Mucosa of gallbladder (tissue), 1 donor: ENCODE measurements at places on chromosomes 2 and 18. TPM values are rescaled to one million over a fixed set of nuclear protein-coding genes. Genes with fewer than 3 reads are reported as not detected.

- no peak for DNase-seq
These were observed 16.2 kb downstream of the DOCK10 start for GRCh38 chr2:225025917-225026571.

GRCh38 chr2:238449909-238450417 is 23.2 kb downstream of the ASB1 start:
- peak; percentile 66 for DNase-seq

- no peak for DNase-seq
These were observed 122.9 kb upstream of the KLF7 start for GRCh38 chr2:207288628-207289027.

Gene PDCD1
- 1.5 TPM for total RNA-seq

DNA sequence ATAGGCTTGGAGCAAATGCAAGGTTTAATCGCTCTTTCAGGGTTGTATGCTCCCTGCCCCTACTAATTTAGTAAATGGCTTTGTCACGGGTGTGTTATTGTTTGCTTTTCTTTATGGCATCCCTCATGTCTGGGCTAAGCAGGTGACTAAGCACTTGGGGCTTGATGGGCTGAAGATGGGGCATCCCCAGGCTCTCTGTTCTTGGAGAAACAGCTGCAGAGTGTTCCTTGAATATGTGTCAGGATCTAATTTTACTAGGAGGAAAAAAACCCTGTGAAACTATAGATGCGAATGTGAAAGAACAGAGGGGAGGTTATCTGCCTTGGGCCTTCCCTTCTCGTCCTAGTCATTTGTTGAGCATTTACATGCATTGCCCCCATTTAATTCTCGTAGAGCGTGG is 94.7 kb upstream of the TAF1B start:
- DNase-seq = no peak

DNA sequence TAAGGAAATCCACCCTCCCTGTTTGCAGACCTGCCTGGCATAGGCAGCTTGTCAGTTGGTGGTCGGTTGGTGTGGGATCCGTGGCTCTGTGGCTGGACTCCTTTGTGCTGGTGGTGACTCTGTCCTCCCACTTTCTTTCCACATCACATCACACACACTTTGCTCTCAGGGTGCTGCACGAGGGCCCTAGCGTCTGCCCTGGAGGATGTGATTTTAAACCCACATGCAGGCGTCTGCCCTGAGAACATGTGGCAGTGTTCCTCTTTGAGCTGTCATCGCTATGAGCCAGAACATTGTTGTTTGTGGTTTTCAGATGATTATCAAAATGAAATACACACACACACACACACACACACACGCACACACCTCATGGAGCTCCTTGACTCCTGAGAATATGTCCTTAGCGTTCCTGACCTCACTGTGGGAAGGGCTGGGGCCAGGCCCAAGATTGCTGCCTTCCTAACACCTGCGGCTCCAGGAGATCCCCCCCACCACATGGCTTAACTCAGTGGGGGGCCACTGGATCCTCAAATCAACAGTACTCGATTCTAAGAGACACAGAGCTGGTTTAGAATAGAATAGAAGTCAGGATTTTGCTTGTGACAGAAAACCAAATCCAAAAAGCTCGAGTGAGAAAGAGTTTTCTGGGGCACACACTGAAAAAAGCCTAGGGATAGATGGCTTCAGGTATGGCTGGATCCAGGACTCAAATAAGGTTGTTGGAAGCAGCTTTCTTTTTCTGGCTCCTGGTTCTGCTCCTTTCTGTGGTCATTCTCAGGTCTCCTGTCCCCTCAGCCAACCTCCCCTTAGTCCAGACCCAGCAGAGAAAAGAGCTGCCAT is 54.8 kb downstream of the RTP5 start:
- no peak for DNase-seq

DNA sequence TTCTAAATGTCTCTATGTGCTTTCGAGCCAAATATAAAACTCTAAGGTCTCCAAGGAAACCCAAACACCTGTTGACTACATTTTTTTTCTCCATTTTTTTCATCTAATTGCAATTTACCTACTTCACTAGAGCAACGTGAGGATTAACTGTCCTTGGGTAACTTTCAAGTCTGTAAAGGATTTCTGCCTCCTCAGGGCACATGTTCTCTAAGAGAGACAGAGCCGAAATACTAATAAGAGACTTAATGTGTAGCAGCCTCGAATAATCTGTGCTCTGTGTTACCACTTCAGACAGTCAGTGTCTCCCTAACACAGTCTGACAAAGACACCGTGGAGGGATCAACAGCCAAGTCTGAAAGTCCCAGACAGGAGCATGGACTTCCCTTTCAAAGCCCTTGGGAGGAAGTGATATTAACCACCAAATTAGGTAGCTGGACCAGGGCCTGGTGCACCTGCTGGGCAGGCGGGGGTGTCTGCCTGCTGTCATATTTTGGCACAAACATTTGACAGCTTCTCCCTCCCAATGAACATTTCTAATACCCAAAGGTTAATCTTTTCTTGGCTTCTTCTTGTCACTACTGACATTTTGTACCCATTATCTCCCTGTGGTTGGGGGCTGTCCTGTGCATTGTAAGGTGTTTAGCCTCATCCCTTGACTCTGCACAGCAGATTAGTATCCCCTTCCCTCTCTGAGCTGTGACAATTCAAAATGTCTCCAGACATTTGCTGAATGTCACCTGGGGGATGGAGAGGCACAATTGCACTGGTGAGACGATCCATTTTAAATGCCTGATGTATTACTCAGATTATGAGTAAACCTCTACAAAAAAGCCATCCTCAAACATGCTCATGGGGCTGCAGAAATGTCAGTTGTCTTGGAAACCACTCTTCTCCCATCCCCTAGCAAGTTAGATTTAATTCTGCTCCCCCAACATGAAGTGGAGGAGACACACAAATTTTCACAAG is 45.7 kb upstream of the LYPD1 start:
- DNase-seq = no peak

DNA sequence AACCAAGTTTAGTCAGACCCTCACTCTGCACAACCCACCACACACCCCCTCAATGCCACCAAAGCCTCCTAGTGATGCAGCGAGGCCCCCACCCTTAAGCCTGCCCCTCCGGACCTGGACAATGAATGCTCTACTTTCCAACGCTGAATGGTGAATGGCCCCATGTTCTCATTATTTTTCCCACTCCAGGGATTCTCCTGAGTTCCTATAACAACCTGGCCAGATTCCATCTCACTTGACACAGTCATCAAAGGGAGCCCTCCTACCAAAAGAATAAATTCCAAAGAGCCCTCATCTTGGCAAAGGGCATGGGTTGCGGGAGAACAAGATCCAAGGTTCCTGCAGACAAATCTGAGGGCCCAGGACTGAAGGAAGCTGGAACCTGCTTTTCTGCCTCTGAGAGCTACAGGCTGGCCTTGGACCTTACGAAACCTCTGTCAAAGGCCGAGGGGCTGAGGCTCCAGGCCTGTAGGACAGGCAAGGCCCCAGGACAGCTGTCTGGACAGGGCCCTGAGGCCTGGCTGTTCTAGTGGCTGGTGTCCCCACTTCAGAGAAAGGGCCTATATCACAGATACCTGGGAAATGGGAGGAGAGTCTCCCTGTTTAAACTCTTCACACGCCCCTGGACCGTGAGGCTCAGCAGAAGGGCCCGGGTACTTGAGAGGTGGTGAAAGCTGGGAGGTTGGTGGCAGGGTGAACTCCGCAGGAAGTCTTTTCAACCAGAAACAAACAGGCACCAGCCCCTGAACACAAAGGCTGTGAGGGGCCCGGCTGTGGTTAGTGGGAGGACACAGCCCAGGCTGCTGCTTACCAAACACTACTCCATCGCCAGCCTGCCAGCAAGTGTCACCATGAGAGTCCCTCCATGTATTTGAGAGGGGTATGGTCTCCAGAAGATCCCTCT is 27.3 kb downstream of the SFXN5 start:
- DNase-seq = no peak

DNA sequence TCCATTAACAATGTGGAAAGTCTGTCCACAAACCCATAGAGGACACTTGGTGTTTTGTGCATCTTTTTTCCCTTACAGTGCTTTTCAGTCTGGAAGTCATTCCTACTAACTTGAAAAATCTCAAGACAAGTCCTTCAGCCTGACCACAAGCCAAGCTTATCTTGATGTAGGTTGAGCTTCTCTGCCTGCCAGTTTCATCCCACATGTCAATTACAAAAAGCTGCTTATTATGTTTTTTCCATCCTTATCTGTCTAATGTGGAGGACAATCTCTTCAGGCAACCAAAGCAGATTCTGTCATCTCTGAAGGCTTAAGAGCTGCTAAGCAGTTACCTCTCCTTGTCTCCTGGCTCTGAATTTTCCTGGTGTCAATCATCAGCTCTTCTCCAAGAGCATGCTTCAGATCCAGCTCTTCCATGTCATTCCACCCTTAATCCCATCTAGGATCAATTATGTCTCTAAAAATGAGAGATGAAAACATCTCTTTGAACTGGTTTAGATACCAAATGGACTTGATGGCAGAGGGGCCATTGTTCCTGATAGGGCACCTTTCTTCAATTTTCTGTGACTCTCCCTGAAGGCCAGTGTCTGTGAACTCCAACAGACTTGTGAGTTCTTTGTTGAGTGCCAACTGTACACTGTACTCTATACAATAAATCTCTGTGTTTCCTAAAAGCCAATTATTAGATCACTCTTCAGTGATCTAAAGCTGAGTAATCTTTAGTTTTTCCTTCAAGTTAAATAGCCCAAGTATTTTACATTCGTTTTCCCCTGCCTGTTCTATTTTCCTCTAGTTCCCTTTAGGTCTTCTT is 208.6 kb downstream of the RBM43 start:
- no peak for DNase-seq

Gene CPO
- total RNA-seq = 0.23 TPM

GRCh38 chr2:228731517-228731916 is 539.6 kb downstream of the PID1 start:
- DNase-seq = no peak
